Right ventricle myocardium superior (tissue), 1 donor: ENCODE measurements at places on chromosomes 6 and 20.
A peak's percentile ranks its signal among the peaks of the same experiment; 100 is the strongest.

DNA sequence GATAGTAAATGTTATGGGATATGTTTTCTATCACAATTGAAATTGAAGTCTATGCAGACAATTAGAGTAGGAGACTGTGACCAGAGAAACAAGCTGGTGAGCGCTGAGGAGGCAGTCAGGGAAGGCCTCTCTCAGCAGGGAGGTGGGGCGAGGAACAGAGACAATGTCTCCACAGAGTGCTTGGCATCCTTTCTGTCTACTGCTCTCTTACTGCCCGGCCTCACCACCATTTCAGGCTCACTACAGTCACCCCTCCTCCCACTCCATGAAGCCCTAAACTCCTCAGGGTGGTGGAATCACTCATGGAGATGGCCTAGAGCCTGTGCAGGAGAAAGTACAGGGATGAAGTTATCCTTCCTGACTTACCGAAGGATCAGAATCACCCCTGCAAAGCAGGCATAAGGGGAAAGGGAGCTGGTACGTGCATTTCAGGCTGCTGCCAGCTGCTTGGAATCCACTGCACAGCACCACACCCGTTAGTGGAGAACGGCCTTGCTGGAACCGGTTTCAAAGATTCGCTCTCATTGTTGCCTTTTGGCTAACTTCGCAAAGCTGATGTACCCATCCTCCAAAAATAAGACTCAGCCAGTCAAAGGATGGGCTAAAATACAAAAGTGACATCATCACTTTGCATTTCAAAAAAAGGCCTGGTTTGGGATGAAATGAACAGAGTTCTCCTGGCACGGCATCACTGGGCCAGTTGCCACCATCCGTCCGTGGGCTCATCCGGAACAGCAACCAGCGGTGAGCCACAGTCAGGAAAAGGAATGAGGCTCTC lies 67.3 kb downstream of the SLC22A23 start:
- DNase-seq, result peak; percentile 70

- DNase-seq, result no peak
Measured at GRCh38 chr6:158172001-158172400, 3.9 kb downstream of the GTF2H5 start.

GRCh38 chr20:60060593-60060992 lies 102.4 kb downstream of the CDH26 start:
- no peak for DNase-seq

DNA sequence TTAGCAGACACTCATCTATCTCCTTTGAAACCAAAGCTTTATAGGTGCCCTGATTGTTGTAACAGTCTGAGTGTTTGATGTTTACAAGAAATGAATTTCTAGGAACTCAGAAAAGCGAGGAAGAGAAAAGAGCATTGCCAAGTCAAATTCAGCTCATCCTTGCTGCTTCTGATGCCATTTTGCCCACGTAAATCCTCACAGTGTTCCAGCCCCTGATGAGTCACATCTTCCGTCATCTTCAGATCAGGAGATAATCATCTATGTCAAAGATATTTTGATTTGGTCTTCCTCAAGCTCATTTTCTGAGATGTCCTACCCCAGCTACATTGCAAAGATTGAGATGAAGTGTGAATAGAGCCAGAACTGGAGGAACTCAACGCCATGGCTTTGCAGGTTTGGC lies 426.2 kb downstream of the BMP2 start:
- DNase-seq, result no peak

- DNase-seq, result no peak
Measured at GRCh38 chr6:105862936-105863607, 223.1 kb upstream of the PRDM1 start.

DNA sequence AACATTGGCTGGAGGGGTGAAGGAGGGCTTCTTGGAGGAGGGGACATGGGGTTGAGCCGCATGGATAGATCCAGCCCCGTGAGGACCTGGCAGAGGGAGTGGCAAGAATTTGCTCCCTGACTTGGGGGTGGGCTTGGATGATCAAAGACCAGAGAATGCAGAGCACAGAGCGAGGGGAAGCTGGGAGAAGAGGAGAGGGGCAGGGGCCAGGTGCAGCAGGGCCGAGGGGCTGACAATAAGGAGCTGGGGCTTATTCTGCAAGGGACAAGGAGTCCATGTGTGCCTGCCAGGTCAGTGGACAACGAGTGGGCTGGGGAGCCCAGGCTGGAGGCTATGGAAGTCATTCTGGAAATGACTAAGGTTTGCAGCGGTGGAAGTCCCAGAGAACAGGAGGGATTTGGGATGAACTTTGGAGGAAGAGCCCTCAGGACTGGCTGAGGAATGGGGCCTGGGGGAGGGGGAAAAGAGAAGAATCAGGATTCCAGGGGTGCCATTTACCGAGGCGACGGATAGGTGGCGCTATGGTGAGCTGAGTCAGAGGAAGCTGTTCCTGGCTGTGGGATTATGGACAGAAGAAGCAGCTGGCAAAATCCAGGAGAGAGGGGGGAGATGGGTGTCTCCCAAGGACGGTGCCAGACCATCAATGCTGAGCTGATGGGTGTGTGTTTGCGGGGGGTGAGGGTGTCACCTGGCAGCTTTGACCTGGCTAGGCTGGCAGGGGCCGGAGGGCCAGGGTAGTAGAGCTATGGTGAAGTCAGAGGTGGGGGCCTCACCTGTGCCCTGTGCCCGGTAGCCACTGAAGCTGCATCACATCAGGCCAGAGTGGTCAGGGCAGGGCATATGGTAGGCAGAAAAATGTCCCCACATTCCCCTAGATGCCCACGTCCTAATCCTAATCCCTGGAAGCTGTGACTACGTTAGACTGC lies 7.8 kb downstream of the KCNG1 start:
- DNase-seq, result no peak

DNA sequence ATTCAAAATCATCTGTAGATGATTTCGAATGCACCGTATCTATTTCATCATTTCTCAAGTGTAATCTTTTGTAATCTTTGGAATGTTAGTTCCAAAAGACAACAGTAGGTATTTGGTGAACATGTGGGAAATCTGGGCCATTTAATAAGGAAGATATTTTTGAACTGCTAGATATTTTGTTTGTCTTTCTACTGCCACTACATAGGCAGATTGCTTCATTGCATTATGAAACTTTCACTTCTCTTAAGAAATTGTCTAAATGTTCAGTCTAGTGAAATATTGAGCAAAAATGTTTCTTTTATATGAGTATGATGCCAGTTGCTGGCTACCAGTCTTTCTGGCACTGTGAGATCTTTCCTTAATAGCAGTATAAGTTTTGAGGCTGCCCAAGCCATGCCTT lies 527.8 kb upstream of the RNF217 start:
- no peak for DNase-seq

DNA sequence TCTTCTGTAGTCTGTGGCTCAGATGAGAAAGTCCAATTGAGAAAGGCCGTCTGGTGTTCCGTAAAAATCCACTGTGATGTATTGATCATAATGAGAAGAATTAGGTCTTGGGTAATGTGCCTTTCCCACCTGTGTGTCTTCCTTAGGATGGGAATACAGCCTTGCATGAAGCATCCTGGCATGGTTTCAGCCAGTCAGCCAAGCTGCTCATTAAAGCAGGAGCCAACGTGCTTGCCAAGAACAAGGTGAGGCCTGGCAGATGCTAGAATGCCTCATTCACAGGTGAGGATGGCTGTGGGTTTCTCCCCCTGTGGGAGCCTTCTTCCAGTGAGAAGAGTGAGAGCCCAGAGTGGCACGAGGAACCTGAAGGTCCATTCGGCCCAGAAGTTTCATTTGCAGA lies 32.7 kb downstream of the LYRM2 start:
- no peak for DNase-seq

DNA sequence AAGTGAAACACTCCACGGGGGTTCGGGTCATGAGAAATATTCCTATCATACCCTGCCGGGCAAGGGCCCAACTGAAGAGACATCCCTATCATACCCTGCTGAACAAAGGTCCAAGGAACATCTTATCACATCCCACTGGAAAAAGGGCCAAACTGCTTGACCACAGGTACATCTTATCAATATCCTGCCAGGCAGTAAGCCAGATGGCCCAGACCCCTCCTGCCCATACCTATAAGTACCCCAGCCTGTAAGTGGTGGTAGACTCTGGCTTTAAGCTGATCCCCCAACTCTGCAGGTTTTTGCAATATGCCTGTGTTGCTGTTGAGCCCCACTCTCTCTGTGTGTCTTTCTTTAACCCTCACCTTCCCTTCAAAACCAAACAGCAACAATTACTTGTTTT lies 51.6 kb downstream of the ZNF334 start:
- no peak for DNase-seq

GRCh38 chr6:116035616-116036015 lies 25.1 kb downstream of the FRK start:
- no peak for DNase-seq

GRCh38 chr6:145485288-145485687 lies 250.0 kb downstream of the EPM2A start:
- no peak for DNase-seq

GRCh38 chr6:36827261-36828079 lies 11.8 kb downstream of the CPNE5 start:
- DNase-seq, result peak; percentile 63

- DNase-seq, result no peak
Measured at GRCh38 chr20:17925141-17925939, 43.3 kb downstream of the SNX5 start.

- DNase-seq, result no peak
Measured at GRCh38 chr6:151108548-151108947, 131.2 kb upstream of the AKAP12 start.

GRCh38 chr6:12081771-12082170 lies 69.7 kb downstream of the HIVEP1 start:
- DNase-seq, result no peak

- DNase-seq, result peak; percentile 82
Measured at GRCh38 chr6:46015119-46015968, at the start of gene CLIC5. Gene CLIC5, minus strand, starts transcription at chr6:46015860. Its CDS starts 318 bp downstream, at chr6:46015542.

GRCh38 chr6:6900569-6901204 lies 207.1 kb upstream of the RREB1 start:
- no peak for DNase-seq

- DNase-seq, result no peak
Measured at GRCh38 chr6:119205911-119206618, 127.6 kb upstream of the FAM184A start.

DNA sequence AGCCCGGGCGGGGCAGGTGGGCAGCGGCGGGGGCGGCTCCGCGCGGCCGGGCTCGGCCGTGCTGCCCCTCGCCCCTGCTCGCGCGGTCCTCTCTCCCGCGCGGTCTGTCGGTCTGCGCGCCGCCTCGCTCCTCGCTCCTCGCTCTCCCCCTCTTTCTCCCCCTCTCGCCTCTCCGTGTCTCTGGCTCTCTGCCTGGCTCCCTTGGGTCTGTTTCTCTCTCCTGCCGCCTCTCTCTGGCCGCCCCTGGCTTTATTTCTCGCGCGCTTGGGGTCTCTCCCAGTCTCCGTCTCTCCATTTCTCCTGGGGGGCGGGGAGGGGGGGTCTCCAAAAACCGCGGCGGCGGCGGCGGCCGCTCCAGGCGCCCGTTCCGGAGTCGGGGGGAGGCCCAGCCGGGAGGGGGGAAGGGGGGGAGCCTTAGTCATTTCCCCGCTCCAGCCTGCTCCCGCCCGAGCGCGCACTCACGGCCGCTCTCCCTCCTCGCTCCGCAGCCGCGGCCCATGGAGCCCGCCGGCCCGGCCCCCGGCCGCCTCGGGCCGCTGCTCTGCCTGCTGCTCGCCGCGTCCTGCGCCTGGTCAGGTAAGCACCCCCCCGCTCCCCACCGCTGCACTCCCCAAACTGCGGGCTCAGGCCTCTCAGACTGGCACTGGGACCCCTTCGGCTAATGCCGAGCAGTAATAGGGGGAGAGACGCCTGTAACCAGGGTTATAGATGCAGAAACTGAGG lies at the start of gene SIRPA:
Gene SIRPA (plus strand): TSS at position 457 of the 723 bp plus-strand sequence. CDS start 41 bp downstream, at position 498.
- peak; percentile 77 for DNase-seq

- DNase-seq, result no peak
Measured at GRCh38 chr20:62604796-62605195, 37.5 kb upstream of the SLCO4A1 start.

- DNase-seq, result no peak
Measured at GRCh38 chr20:31694842-31695593, 27.6 kb downstream of the BCL2L1 start.

DNA sequence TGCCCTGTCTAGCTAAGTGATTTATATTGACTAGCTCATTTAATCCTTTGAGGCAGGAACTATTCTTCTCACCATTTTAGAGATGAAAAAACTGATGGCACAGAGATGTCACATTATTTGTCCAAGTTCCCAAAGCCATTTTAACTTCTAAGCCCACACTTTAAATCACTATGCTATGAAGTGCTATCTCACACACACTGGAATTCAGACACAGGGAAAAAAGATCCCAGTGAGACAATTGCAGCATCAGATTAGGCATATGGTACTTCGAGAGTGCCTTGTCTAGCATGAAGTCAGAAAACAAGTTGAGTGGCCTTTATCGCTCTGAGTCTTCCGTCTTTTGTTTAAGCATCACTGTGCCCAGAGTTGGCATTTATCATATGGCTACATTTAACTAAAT lies 54.1 kb upstream of the PDE7B start:
- DNase-seq, result no peak

DNA sequence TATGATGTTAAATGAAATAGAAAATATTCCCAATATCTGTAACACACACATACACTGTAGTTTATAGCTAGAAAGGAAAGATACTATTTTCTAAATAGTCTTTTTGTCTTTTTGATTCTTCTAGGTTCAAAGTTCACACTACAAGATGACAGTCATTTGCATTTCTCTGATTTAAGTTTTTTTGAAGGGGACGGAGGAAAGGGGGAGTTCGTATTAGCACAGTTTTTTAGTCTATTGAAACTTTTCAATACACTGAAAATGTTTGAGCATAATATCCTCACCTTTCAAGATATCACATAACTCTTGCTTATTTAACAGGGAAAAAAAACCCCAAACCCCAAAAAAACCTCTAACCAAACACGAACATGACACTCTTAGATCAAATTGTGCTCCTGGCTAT lies 68.1 kb downstream of the BMP2 start:
- no peak for DNase-seq

DNA sequence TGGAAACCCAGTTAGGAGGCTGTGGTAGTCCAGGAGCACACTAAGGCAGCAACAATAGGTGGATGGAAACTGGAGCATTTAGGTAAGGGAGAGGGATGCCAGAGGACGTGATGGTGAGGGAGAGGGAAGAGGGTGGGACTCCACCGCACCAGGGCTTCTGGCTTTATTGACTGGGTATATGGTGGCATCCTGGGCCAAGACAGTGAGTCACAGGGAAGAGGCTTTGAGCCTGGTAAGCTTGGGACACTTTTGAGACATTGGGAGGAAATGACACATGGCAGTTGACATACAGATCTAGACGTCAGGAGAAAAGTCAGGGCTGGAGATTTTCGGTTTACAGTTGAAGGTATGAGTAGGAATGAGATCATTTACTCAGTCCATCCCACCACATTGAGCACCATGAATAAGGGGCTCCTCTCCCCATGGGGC lies 14.9 kb downstream of the NT5E start:
- DNase-seq, result no peak

GRCh38 chr6:16136091-16136490 lies 7.2 kb downstream of the MYLIP start:
- no peak for DNase-seq

DNA sequence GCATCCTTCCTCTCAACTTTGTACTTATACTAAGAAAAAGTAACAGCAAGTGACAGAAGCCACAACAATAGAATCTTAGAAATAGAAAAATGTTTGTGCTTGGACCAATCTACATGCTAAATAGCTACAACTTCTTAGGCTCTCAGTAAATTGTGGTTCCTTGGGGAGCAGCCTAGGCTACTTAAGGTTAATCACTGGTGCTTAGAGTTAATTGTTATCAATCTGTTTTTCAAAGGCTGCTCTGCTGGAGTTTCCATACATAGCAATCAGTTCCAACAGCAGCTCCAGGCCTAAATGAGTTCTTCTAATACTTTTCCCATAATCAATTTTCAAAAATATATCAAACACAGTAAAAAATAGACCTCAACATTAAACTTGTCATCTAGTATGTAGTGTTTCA lies 571.4 kb downstream of the EPHA7 start:
- DNase-seq, result no peak

GRCh38 chr20:44219170-44219730 lies 8.7 kb upstream of the OSER1 start:
- DNase-seq, result no peak
